ENCODE measurements at places on chromosomes 3 and 15. TPM values are rescaled to one million over a fixed set of nuclear protein-coding genes. Genes with fewer than 3 reads are reported as not detected.
A peak's percentile ranks its signal among the peaks of the same experiment; 100 is the strongest.

SNX22 gene
- total RNA-seq = 0.14 TPM

- H3K27me3 ChIP-seq = no peaks in the 10 kb centered on the region
- H3K27ac ChIP-seq = no peak overlapping the region
- DNase-seq = no peak
- no peaks in the 10 kb centered on the region for H3K4me1 ChIP-seq
- H3K36me3 ChIP-seq = no peaks in the 10 kb centered on the region
- H3K4me3 ChIP-seq = no peak overlapping the region
Observed at GRCh38 chr3:30356866-30357753, 249.3 kb upstream of the TGFBR2 start.

DNA sequence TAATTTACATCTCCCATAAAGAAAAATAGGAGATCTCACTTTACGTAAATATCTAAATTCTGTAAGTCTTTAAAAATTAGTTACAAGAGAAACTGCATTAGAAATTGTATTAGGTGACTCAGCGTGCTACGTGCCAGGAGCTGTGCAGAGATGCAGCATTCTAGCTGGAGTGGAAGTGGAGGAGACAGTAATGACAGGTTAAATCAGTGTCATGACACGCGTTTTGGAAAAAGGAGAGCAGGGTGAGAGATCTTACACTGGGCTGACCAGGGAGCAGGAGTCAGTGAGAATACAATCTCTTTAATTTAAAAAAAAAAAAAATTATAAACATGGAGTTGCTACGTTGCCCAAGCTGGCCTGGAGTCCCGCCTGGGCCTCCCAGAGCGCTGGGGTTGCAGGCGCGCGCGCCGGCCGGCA lies 635 bp downstream of the TUBGCP5 start:
- H3K27ac ChIP-seq = peak overlapping the region; percentile 29
- H3K36me3 ChIP-seq = peaks cover 11% of the 10 kb centered on the region
- H3K27me3 ChIP-seq = no peaks in the 10 kb centered on the region
- peak; percentile 54 for DNase-seq
- H3K4me1 ChIP-seq = peaks cover 7% of the 10 kb centered on the region
- H3K4me3 ChIP-seq = peak overlapping the region; percentile 81

PLXND1 gene
- 834 TPM for total RNA-seq

DNA sequence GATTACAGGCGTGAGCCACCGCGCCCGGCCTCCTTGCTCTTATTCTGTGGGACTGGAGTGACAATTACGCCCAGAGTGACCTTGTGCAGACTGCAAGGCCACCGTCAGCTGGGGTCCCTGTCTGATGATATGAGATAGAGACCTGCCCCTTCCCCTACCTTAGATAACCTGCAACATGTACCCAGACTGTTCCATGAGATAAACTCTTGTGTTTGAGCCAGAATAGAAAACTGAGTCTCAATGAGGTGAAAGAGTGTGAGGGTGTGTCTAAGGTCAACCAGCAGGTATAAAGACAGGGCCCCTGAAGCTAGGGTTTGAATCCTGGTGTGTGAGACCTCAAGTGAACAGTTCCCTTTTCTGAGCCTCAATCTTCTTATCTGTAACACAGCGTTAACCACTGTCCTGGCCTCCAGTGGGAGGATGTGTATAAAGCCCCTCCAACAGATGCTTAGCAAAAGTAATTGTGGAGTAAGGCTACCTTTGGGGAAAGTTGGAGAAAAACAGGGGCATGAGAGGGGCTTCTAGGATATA lies 6.0 kb downstream of the TADA3 start:
- no peaks in the 10 kb centered on the region for H3K27me3 ChIP-seq
- H3K27ac ChIP-seq = no peak overlapping the region
- H3K4me3 ChIP-seq = no peak overlapping the region
- no peak for DNase-seq
- H3K4me1 ChIP-seq = no peaks in the 10 kb centered on the region

- no peaks in the 10 kb centered on the region for H3K36me3 ChIP-seq
- no peak overlapping the region for H3K4me3 ChIP-seq
- no peaks in the 10 kb centered on the region for H3K27me3 ChIP-seq
- peak; percentile 13 for DNase-seq
Observed at GRCh38 chr3:128242818-128243601, 89.7 kb downstream of the EEFSEC start.

GRCh38 chr3:69658514-69659140 lies 80.6 kb upstream of the MITF start:
- H3K4me1 ChIP-seq = peaks cover 1% of the 10 kb centered on the region
- no peaks in the 10 kb centered on the region for H3K27me3 ChIP-seq
- no peak overlapping the region for H3K4me3 ChIP-seq
- no peaks in the 10 kb centered on the region for H3K36me3 ChIP-seq
- H3K27ac ChIP-seq = no peak overlapping the region

DNA sequence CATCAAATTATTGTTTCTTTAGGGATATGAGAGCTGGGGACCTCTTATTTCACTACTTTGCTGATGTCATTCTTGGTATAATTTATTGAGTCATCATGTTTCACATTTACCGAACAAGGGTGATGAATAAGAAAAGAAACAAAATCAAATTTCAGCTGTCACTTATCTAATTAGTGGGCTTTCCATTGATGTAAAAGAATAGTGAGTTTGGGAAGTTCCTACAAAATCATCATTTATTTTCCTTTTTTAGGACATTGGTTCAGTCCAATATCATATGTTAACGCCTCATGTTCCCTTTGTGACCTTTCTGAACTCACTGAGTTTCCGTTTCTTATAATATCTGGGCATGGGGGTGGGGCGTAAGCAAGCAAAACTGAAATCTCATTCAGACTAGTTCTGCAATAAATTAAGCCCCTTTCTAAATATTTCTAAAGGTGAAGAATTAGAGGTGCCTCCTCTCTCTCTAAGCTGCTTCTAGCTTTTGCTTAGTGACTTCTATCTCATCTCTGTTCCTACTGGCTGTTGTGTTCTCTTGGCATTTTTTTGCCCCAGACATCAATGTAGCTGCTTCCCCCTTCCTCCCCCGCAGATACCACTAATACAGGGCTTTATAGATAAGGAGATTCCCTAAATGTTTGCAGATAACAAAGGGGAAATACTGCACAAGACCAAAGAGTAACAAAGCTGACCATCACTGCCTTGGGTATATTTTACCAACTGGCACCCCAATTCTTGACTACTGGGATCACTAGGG lies 238.0 kb upstream of the CTNNB1 start:
- no peaks in the 10 kb centered on the region for H3K27me3 ChIP-seq
- no peak overlapping the region for H3K4me3 ChIP-seq
- no peaks in the 10 kb centered on the region for H3K36me3 ChIP-seq
- H3K4me1 ChIP-seq = no peaks in the 10 kb centered on the region
- DNase-seq = no peak

FBN1 gene
- 88.1 TPM for total RNA-seq

- no peaks in the 10 kb centered on the region for H3K27me3 ChIP-seq
- no peak overlapping the region for H3K27ac ChIP-seq
- peaks cover 21% of the 10 kb centered on the region for H3K36me3 ChIP-seq
- H3K4me3 ChIP-seq = no peak overlapping the region
- H3K4me1 ChIP-seq = no peaks in the 10 kb centered on the region
- DNase-seq = no peak
Observed at GRCh38 chr3:172369590-172370259, 78.5 kb downstream of the GHSR start.

- no peaks in the 10 kb centered on the region for H3K27me3 ChIP-seq
- H3K4me1 ChIP-seq = peaks cover 17% of the 10 kb centered on the region
- DNase-seq = no peak
- H3K27ac ChIP-seq = no peak overlapping the region
- H3K4me3 ChIP-seq = peak overlapping the region; percentile 50
Observed at GRCh38 chr3:69385123-69385722, 665 bp downstream of the FRMD4B start.

DNA sequence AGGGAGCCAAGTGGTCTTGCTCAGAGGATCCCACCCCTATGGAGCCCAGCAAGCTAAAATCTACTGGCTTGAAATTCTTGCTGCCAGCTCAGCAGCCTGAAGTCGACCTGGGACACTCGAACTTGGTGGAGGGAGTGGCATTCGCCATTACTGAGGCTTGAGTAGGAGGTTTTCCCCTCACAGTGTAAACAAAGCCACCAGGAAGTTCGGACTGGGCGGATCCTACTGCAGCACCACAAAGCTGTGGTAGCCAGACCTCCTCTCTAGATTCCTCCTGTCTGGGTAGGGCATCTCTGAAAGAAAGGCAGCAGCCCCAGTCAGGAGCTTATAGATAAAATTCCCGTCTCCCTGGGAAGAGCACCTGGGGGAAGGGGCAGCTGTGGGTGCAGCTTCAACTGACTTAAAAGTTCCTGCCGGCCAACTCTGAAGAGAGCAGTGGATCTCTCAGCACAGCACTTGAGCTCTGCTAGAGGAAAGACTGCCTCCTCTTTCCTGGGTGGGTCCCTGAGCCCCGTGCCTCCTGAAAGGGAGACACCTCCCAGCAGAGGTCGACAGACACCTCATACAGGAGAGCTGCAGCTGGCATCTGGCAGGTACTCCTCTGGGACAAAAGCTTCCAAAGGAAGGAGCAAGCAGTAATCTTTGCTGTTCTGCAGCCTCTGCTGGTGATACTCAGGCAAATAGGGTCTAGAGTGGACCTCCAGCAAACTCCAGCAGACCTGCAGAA lies 576.3 kb upstream of the NECTIN3 start:
- no peaks in the 10 kb centered on the region for H3K4me1 ChIP-seq
- no peak overlapping the region for H3K4me3 ChIP-seq
- no peaks in the 10 kb centered on the region for H3K27me3 ChIP-seq

ISLR2 gene
- not detected for total RNA-seq

DNA sequence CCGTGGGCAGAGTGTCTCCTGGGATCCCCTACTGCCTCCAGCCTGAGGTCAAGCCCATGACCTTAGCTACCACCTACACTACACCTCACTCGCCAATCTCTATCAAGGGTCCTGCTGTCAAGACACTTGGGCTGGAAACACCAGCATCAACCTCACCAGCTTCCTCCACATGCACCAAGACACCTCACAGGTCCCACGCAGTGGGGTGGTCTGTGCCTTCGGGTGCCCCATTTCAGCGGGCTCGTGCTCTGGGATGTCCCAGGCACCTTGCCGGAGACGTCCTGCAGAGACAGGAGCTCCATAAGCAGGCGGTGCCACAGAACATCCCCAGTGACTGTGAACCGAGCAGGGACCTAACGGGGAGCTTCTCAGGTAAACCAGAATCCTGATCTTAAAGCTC lies 20.0 kb downstream of the CYFIP1 start:
- H3K4me1 ChIP-seq = peaks cover 36% of the 10 kb centered on the region
- no peaks in the 10 kb centered on the region for H3K36me3 ChIP-seq
- DNase-seq = no peak
- no peak overlapping the region for H3K4me3 ChIP-seq
- H3K27ac ChIP-seq = no peak overlapping the region
- H3K27me3 ChIP-seq = no peaks in the 10 kb centered on the region

DNA sequence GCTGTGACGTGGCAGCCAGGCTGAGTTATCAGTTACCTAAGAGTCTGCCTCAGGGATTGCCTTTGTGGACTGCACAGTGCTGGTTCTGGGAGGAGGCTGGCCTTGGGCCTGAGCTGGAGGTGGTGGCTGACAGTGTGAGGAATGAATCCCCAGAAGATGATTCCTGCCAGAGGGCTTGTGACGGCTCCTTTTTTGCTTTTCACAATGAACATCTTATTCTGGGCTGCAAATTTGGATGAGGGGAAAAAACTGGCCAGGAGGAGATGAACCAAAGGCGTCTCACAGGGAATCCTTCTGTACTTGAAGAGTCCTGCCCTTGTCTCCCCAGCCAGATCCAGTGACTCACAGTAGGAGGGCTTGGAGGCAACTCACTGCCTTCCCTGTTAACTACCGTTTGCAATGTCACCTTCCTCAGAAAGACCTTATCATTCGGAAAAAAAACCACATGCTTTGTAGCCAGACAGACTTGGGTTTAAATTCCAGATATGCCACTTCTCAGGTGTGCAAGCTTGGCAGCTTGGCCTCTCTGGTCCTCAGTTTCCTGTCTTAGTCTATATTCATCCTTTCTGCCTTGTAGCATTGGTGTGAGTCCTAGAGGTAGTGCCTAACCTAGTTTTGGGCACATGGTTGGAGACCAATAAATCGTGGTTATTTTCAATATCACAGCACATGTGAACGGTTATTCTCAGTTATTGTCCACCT lies 19.1 kb downstream of the ST6GAL1 start:
- peaks cover 4% of the 10 kb centered on the region for H3K36me3 ChIP-seq
- no peak overlapping the region for H3K4me3 ChIP-seq
- no peak overlapping the region for H3K27ac ChIP-seq
- no peaks in the 10 kb centered on the region for H3K27me3 ChIP-seq

DNA sequence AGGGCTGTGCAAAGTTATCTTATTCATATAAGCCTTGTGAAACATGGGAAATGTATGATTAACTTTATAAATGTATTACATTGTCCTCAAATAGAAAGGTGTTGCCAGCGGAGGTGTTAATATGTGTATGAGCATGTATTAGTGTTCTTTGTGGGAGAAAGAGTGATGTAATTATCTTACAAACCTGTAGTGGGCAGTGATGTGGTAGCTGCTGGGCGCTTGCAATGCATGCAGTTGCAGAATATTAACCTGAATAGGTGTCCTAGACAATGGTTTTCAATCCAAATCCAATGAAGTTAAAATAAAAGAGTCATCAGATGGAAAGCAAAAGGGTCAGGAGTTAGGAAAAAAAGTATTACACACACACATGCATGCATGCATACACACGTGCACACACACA lies 881.3 kb upstream of the CADM2 start:
- no peak overlapping the region for H3K27ac ChIP-seq
- no peak for DNase-seq
- no peaks in the 10 kb centered on the region for H3K36me3 ChIP-seq
- H3K4me1 ChIP-seq = no peaks in the 10 kb centered on the region
- H3K4me3 ChIP-seq = no peak overlapping the region
- no peaks in the 10 kb centered on the region for H3K27me3 ChIP-seq

DNA sequence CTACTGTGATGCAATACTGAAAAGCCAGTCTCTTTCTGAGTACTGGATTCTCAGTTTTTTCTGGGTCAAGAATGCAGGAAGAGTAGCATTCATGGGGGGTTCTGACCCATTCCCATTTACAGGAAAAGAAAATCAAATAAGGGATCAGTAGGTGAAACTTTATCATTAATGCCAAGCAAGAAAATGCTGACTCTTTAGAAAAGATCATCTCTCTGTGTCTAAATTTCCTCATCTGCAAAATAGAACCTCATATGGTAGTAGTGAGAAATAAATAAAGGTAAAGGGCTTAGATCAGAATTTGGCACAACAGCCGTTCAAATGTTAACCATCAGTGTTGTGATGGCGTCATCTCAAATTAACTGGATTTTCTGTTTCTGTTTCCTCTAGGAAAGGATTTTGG lies 807.6 kb upstream of the LMCD1 start:
- no peaks in the 10 kb centered on the region for H3K4me1 ChIP-seq
- no peak overlapping the region for H3K4me3 ChIP-seq
- no peak overlapping the region for H3K27ac ChIP-seq
- H3K27me3 ChIP-seq = no peaks in the 10 kb centered on the region
- no peak for DNase-seq

GP9 gene
- total RNA-seq = not detected

DPPA4 gene
- not detected for total RNA-seq

GRCh38 chr3:96480881-96481280 lies 333.5 kb upstream of the EPHA6 start:
- H3K4me1 ChIP-seq = no peaks in the 10 kb centered on the region
- no peak overlapping the region for H3K27ac ChIP-seq
- DNase-seq = no peak
- no peaks in the 10 kb centered on the region for H3K36me3 ChIP-seq
- H3K27me3 ChIP-seq = no peaks in the 10 kb centered on the region

Data from endothelial cell of umbilical vein (primary cell).